ENCODE measurements at places on chromosomes 4 and X.
A peak's percentile ranks its signal among the peaks of the same experiment; 100 is the strongest.

DNA sequence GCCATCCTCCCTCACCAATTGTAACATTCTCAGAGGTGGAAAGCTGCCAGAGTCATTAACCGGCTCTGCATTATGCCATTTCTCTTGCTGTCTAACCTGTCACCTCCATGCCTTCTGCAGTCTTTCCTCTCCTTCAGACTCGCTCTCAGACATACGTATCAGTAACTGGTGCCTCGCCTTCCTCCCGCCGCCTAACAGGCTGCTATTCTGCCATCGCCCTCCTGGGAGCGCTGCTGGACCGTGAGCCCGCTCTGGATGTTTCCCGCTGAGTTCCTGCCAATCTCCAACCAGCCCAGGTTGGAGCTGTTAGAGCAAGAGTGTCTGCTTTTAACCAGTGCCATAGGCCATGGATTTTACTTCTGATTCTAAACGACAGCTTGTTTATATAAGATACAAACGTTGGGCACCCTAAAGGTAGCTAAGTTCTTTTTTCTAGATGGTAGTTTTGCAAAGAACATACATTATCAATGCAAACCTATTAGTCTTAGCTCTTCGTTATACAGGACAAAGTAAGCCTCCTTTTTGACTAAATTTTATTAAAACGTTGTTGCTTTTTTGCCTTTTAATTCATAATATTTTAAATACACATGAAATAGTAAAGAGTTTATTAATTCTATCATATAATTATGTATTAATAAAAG lies 59.5 kb upstream of the NEIL3 start:
- peak; percentile 54 for DNase-seq

DNA sequence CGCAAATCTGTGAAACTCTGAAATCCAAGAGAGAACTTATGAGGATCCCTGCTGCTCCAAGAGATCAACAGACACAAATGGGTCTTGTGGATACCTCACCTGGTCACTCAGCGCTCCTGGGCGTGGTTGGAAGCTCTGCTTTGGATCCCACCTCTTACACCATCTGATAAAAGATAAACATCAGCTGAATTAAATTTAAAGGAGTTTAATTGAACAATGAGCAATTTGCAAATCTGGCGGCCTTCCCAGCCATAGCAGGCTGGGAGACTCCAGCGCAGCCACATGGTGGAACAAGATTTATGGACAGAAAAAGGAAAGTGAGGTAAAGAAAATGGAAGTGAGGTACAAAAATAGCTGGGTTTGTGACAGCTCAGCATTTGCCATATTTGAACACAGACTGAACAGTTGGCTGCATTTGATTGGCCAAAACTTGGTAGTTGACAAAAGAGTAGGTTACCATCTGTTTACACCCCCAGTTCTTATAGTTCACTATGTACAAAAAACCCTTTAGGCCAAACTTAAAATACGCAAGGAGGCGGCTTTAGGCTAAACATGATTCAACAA lies 437.3 kb upstream of the NDST3 start:
- no peak for DNase-seq

GRCh38 chr4:163614866-163615265 lies 120.4 kb downstream of the TMA16 start:
- no peak for DNase-seq

- no peak for DNase-seq
Observed at GRCh38 chr4:53622739-53623151, 31.5 kb upstream of the LNX1 start.

DNA sequence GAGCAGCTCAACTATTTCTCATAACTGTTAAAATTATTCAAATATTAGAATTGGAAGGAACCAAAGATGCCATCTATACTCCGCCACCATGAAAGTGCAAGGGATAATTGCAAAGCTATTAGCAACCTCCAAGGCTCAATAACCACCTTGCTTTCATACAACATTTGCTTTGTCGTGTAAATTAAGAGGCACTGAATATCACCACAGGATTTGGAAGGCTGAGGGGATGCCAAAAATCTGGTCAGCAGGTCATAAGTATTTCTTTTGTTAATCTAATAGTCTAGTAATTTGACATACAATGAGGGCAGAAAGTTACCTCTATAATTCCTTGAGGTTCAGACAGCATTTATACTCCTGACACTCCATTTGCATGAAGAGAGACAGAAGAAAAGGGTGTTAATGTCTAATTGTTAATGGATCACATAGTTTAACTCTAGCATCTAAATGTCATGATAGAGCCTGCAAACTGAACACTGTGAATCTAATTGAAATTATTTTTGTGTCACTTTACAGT lies 200.9 kb upstream of the DIAPH2 start:
- no peak for DNase-seq

All from activated effector memory CD4-positive, alpha-beta T cell treated with Interleukin-2 at 50 U/mL for 16 hours (primary cell).